Stimulated activated CD4-positive, alpha-beta T cell treated with anti-CD3 and anti-CD28 coated beads, Interleukin-1b, Interleukin-23, amount 100 ng/mL, for 1 hour (primary cell): ENCODE measurements at places on chromosomes 5 and 9.

DNA sequence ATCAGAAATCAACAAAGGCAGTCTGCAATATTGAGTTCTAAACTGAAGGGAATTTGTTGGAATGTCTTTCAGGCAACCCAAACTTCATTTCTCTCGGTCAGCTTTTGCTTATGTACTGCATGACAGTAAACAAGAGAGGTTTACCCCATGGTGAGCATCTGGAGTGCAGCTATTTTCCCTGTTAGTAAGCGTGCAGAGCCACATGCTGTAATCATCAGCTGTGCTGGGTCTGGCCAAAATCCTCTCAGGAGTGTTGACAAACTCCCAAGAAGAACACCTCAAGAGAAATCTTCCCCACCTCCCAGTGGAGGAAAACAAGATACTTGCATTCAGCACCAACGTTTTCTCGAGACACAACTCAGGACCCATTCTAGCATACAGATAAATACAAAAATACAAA is 83.6 kb upstream of the ADAMTSL1 start:
- DNase-seq: no peak

- DNase-seq: no peak
Observed at GRCh38 chr5:117982691-117983090, 1005.7 kb downstream of the DTWD2 start.

- DNase-seq: no peak
Observed at GRCh38 chr5:59779453-59779852, 114.1 kb downstream of the PDE4D start.

GRCh38 chr5:23506329-23507236 is 826 bp upstream of the PRDM9 start:
- DNase-seq: no peak

DNA sequence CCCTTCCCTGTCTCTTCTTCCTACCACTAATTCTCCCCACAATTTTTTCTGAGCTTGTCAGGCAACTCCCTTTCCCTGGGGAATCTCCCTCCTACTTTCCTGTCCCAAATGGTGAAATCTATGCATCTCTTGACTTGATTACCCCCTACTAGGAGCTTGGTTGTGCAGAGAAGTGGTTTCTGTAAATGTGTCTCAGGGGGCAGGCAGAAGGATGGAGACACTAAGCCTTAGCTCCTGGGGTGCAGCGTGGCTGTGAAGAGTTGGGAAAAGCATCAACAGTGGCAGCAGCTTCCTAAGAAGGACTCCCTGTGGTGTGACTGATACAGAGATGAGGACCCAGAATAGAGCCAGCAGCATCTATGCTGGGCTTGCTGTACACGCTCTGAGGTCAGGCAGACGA is 62.3 kb downstream of the NRG2 start:
- no peak for DNase-seq

DNA sequence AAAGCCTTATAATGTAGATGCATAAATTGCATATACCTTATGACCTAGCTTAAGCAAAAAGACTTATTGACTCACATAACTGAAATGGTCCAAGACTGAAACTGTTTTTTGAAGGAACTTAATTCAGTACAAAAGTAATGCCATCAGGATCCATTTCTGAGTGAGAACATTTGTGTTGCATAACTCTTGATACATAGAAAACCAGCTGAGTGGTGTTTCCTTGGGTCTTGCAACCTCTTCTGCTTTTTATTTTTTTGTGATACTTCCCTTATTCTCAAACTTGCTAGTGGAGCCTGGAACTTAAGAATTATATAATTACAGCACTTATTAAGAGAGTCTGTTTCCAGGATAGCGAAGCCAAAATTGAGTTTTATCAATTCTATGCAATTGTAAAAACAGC is 272.0 kb downstream of the MAN2A1 start:
- no peak for DNase-seq

DNA sequence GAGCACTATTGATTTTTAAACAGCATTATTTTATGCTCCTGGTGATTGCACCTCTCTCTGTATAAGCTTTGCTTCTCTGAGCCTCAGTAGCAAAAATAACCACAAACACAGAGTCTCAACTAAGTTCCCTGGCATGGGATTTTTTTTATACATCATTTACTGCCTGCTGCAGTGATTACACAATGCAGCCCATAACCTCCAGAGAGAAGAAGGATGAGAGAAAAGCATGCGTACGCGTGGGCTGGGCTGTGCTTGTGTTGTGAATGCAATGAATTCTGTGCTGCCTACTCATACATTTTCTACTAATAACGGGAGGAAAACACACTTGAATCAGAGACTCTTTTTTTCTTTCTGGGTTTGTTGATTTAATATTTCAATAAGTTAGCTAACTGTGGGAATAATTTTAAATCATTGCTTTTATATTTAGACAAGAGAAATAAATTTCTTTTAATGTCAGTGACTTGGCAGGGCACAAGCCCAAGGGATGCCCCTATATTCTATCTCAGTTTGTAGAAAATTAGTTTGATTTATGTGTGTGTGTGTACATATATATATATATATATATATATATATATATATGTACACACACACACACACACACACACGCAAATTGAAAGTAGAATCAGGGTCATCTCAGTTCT is 351.5 kb downstream of the MED10 start:
- DNase-seq: no peak

GRCh38 chr9:18173923-18174322 is 300.0 kb upstream of the ADAMTSL1 start:
- no peak for DNase-seq

DNA sequence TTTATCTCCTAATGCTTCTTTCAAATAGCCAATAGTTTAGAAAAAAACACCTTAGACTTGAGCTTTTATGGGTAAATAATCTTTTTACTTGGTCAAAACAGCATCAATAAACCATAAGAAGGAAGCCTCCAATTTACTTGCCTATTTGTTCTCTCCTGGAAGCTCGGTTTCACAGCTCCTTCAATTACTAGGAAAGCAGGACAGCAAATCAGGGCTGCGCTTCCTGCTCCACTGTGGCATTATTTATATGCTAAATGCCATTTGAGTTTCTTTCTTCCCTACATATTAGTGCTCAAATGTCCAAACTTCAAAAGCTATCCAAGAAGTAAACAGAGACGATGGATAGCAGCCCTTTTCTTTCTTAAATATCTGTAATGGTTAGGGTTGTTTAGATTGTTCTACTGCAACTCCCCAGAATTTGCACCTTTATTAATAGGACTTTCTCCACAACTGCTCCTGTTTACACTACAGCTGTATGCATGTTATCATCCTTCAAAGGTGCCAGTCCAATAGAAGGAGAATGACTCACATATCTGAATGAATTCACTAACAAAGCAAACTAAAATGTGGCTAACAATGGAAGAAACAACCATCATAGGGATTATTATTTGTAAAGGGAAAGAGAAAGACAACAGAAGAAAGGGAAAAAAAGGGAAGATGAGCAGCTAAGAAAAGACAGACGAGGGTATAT is 58.7 kb downstream of the MED27 start:
- no peak for DNase-seq

- DNase-seq: no peak
Observed at GRCh38 chr9:29078063-29078666, 1504.9 kb upstream of the C9orf72 start.
